ENCODE measurements at places on chromosomes 1 and 21.

- DNase-seq: no peak
Measured at GRCh38 chr1:228748029-228748428, 12.8 kb downstream of the RHOU start.

DNA sequence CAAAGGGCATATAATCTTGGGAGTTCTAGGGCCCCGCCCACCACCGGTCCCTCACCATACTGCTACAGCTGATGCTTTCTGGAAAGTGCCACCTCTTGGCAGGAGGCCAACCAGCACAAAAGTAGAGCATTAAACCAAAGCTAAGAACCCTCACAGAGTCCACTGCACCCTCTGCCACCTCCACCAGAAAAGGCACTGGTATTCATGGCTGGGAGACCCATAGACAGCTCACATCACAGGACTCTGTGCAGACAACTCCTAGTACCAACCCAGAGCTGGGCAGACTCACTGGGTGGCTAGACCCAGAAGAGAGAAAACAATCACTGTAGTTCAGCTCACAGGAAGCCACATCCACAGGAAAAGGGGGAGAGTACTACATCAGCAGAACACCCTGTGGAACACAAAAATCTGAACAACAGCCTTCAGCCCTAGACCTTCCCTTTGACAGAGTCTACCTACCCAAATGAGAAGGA lies 10.8 kb downstream of the THEM4 start:
- no peak for DNase-seq

GRCh38 chr1:192945390-192946130 lies 113.6 kb downstream of the UCHL5 start:
- no peak for DNase-seq

DNA sequence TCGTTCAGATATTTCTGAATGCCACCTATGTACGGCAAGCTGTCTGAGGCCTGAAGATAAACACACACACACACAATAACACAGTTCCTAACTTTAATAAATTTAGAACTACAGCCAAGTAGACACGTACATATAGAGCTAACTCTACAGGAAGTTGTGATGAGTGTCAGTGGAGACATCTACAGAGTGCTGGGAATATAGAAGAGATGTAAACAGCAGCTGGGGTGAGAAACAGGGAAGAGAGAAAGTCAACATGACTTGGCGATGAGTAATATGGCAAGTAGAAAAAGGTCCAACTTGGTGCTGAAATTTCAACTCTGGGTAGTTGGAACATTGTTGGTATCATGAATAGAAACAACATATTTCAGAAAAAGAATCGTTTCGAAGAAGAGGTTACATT lies 206.5 kb downstream of the ZP4 start:
- no peak for DNase-seq

- no peak for DNase-seq
Measured at GRCh38 chr1:208347191-208347590, 103.0 kb upstream of the PLXNA2 start.

DNA sequence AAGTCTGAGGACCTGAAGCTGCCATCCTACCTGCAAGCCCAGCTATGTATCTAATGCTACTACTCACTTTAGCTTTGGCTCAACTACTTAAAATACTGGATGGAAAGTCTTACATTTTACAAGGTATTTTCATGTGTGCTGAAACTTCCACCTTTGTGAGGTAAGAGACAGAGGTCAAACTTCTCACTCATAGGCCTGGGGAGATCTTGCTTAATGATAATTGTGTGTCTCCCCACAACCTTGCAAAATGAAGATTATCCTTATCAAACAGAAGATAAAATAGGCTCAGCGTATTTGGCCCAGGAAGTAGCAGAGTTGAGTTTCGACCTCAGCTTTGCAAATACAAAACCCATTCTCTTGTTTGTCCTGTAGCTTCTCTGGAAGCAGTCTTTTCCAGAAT lies 63.7 kb downstream of the CENPF start:
- no peak for DNase-seq

DNA sequence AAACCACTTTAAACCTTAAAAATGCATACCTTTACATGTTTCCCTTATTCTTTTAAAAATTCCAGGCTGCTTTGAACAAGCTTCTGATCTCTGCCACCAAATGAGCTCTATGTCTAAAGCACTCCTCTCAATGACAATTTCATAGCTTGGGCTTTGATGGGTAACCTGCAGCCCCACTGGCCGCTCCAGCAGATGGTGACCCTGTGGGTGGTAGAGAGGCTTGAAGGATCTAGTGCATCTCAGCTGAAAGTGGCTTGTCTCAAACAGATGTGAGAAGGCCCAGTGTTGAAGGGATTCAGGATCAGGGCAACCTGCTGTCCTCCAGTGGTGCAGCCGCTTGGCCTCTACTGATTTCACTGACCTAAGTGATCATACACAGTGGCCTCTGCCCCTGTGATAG lies 84.7 kb upstream of the IRF2BP2 start:
- DNase-seq: no peak

DNA sequence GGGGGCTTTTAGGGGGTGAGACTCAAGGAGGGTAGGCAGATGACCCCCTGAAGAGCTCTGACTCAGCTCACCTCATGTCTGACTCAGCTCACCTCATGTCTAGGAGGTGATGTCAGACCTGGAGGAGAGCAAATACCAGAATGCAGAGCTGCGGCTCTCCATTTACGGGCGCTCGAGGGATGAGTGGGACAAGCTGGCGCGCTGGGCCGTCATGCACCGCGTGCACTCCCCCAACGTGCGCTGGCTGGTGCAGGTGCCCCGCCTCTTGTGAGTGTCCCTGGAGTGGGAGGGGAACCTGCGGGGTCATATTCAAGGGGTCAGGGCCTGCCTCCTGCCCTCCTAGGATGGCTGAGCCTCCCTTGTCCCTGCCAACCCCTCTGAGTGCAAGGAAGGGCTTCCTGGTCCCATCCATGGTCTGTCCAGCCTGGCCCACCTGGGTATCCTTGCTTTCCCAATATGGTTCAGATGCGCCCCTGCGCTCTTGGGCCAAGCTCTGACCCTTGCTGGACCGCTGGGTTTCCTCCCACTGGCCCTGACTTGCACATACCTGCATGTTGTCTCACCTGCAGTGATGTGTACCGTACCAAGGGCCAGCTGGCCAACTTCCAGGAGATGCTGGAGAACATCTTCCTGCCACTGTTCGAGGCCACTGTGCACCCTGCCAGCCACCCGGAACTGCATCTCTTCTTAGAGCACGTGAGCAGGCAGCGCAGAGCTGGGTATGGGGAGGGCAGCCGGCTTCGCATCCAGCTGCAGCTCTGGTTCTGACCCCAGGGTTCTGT lies 9.1 kb downstream of the AMPD2 start:
- peak; percentile 56 for DNase-seq

All from urothelium cell line (cell line).